ENCODE measurements at places on chromosomes 7 and 10.

DNA sequence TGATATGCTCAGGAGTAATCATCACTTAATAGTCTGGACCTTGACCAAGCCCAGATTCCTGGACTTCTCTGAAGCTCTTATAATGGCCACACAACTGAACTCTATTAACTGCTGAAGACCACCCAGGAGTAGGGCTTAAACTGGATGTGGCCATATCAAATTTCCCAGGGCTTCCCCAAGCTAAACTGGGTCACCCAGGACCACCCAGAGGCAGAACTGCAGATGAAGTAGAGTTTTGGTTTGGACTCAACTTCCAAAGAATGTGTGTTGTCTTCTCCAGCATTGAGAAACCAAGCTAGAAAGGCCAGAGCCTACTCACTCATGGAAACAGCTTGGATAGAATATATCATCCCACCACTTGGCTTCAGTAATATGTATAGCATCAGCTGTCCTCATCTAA is 358.2 kb upstream of the MEOX2 start:
- DNase-seq, result no peak

GRCh38 chr7:112112822-112113255 is 93.4 kb downstream of the DOCK4 start:
- no peak for DNase-seq

DNA sequence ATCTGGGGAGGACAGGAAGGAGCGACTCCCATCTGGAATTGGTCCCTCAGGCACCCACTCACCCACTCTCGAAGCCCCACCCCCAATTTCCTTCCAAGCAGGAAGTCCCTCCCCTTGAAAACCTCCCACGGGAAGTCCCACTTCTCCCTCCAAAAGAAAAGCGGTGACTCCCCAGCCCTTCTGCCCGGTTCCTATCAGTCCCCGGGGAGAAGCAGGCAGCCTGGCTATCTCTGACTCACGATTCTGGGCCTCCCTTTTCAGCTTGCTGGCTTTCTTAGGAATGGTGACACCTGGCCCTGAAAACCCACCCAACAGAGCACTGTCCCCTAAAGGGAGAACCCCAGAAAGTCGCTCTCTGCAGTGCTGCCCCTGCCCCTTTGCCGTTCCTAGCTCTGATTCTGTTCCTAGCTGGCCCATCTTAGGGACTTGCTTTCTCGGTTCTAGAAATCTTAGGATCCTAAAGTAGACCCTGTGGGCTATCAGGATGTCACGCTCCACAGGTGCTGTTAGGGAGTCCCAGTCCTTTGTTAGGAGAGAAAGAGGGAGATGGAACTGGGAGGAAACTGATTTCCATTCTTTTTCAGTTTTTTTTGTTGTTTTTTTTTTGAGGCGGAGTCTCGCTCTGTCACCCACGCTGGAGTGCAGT is 6.0 kb downstream of the TSC22D4 start:
- no peak for DNase-seq

DNA sequence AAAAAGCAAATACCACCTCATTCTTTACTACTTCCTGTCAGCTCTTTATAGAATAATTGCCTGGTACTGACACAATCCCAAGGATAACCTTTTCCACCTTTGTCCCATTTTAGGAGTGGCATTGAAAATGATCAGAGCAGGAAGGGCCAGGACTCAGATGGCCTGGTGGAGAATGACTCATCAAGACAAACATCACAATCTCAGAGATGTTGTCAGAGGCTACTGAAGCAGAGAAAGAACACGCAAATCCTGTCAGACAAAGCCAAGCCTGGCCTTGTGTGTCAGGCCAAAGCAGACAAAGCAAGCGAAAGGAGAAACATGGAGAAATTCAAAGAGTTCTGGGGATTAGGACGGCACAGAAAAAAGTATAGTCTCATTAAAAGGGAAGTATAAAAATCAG is 40.9 kb downstream of the NSUN6 start:
- DNase-seq, result no peak

DNA sequence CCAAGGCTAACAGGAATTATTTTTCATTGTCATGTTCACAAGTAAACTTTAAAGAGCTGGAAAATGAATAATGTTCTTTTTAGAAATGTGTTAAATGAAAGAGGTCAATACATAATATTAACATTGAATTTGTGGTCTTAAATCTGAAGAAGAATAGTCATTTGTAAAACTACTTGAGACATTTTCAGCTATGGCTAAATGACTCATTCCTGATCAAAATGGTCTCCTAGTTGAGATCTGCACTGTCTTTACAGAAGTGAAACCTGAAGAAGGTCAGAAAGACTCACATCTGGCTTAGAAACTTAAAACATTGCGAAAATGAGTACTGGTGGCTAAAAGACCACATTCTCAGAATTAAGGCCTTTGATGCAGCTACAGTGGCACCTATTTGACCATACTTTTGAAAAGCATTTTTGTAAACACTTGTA is 5.9 kb downstream of the PIK3CG start:
- DNase-seq, result no peak

GRCh38 chr10:90306187-90306586 is 551.7 kb downstream of the HTR7 start:
- DNase-seq, result no peak

DNA sequence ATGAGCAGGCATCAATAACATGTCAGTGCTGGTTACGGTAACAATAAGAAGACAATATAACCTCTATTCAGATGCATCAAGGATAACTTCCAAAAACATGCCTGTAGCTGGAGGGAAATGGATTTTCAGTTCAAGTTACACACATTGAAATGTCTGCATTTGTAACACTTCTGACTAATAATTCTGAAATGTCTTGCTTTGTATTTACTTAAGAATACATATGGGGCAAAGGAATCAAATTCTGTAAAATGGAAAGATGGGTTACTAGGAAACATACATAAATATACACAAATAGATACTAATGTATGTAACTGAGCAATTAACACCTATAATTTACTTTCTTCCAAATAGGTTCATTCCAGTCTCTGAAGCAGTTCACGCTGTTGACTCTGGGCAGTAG is 18.6 kb upstream of the MTPN start:
- no peak for DNase-seq

GRCh38 chr7:92753614-92754013 is 82.8 kb downstream of the CDK6 start:
- DNase-seq, result no peak

GRCh38 chr10:98885378-98885777 is 350.3 kb downstream of the HPSE2 start:
- no peak for DNase-seq

DNA sequence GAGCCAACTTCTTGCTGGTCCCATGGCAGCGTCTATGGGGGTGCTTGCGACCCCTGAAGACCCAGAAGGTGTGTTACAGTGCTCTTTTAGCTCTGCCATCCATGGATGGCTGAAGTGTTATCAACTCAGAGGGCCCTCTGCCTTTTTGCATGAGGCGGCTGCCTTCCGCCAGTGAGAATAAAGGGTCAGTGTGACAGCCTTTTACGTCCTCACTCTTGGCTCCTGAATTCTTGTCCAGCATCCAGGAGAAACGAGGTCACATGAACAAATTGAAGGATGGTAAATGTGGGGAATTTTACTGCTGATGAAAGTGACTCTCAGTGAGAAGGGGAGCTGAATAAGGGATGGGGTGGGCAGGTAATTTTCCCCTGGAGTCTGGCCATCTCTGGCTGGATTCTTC is 24.1 kb downstream of the SSMEM1 start:
- DNase-seq, result no peak

DNA sequence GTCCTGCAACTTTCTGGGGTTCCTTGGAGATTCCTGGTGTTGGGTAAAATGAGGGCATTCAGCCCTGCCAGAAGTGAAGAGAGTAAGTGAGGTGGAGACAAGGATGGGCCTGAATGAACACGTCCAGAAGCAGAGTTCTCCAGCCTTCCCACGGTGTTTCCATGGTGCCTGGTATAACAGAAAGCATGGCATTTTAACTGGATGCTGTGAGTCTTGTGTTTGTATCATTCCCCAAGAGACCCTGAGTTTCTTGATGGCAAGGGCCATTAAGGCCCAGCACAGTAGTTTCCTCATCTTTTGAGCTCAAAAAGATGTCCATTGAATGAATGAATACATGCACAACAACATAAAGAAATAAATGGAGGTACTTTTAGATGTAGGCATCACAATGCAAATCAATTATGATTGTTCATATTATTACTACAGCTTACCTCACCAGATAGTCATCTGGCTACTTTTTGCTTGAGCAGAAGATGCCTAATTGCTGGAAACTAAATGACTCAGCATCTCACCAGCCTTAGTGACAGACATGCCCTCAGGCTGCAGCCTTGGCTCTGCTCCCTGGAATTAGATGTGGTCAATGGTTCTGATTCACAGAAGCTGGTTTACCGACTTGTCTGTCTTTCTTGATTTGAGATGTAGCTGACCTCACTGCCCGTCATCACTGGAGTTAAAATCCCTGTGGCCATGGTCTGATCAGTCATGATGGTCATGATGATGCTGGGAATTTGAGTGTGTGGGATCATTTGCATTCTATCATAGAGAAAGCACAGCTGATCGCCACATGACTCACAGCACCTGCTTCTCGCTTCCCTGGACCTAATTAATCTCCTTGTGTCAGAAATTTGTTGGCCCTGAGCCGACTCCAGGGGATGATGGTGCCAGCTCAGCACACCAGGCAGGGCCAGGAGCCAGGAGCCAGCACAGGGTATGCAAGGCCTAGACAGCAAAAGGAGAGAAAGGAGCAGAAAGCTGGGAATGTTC is 83.9 kb downstream of the CXCL12 start:
- DNase-seq, result no peak

DNA sequence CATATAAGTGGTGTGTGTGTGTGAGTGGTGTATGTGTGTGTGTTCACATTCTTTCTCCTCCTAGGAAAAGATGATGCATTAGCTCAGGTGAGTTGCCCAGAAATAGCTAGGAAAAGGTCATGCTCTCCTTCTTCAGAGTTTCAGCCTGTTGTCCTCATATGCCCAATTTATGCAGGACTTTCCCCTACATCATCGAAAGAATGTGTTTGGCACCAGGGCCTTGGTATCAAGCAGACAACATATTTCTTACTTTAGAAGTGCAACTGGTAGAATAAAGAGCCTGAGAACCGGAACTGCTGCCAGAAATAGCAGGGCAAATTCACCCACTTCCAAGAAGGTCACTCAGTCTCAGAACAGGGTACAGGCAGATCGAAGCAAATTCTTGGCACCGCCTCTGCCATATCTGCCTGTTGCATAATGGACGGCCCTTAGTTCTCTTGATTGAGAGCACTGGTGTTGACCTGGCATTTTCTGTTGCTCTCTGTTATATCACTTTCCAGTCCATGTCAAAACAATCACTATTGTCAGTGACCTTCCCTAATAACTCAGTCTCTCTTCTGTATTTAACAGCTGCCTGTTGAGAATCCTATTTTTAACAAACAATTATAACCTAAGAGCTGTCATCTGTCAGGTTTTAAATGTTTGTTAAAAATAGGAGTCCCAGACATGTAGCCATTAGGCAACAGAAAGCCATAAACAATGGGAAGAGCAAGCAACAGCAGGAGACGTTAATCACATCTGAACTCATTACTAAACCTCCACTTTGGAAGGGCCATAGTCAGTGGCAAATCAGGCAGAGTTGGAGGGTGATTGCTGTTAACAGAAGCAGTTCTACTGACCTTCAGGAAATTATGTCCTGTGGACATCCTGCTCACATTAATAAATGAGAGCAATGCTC is 20.7 kb downstream of the ADRB1 start:
- DNase-seq, result no peak

DNA sequence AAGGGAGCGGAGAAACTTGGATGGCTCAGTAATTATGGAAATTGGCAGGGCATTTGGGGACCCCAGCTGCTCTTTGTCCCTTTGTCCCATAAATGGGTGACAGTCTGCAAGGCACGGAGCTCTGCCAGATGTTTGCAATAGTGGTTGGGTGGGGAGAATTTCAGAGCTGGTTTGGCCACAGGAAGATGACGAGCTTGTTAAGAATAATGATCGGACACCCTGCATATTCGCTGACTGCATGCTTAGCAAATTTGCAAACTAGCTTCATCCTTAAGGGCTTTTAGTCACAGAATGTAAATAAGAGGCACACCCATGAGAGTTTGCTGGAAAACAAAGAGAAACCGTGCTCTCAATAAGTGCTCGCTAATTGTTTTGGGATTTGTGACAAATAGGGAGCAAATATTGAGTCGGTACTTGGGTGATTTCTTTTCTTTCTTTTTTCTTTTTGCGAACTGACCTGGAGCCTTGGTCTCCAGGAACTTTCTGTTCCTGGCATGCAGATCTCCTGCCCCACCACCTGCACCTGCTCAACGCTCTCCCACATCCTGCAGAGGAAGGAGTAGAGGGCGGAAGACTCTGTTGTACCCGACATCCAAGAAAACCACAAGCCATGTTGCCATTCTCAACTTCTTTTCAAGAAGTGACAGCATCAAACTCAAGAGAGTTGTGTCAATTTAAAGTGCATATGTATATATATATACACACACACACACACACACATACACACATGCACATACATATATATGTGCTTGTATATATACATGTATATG is 238.9 kb downstream of the CAMK1D start:
- DNase-seq, result no peak

GRCh38 chr7:7792056-7792455 is 73.6 kb upstream of the RPA3 start:
- no peak for DNase-seq

GRCh38 chr10:69858201-69858600 is 56.5 kb downstream of the COL13A1 start:
- DNase-seq, result no peak

DNA sequence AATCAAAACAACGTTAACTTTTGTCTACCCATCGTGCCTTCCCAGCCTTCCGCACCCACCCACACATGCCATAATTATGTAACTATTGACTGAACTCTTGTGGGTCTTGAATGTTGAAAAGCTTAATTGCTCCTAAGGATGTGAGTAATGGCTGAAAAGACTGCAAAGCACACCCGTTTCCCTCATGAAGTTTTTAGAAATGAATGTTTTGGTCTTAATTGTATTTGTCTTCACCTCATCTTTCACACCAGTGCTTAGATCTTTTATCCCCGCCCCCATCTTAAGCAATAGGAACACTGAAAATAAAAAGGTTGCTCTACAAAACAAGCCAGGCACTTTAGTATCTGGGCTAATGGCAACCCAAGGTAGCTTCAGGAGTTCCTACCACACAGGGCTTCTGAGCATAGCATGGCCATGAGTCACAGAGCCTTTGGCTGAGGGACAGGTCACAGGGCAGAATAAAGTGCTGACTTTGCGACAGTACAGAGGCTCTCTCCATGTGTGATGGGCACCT is 690.5 kb downstream of the PARD3 start:
- DNase-seq, result no peak

DNA sequence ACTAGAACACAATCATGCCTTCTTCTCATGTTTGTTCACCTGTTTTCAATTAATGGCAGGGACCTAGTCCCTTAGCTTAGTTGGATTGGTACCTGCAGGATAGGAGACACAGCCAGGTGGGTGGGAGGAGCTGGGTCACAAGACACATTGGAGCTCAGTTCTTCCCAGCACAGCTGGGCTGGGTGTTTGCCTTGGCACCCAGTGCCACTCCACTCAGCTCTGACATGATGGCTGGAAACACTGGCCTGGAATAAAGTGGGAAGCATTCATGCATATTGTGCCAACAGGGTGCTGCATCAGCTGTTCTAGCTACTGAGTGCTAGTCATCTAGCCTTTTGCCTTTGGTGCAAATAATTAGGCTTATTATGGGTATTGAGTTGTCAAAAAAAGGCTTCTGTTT is 226.1 kb downstream of the PTEN start:
- DNase-seq, result no peak

GRCh38 chr7:2715341-2716231 is 27.6 kb downstream of the AMZ1 start:
- DNase-seq, result peak; percentile 44

GRCh38 chr7:31957756-31958155 is 112.5 kb downstream of the PDE1C start:
- DNase-seq, result no peak
